ENCODE measurements at places on chromosomes 12 and 14.

- peak; percentile 96 for DNase-seq
These were observed 141.0 kb downstream of the SLC16A7 start for GRCh38 chr12:59736786-59737185.

DNA sequence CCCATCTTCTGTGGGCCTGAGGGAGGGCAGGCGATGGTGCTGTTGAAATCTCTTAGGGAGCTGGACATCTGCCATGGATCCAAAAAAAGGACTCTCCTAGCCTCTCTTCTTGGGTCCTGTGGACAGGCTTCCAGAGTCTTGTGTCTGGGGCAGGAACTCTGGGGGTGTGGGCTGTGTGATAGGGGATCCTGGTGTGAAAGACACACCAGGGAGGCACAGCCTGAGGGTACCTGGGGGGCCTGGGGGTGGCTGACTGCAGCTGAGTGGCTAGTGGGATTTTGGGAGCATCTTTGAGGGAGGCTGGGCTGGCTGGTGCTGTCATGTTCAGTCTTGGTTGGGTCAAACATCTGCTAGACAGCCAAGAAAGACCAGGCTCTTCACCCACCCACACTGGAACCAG, 1.8 kb upstream of the KRT83 start:
- DNase-seq, result no peak

DNA sequence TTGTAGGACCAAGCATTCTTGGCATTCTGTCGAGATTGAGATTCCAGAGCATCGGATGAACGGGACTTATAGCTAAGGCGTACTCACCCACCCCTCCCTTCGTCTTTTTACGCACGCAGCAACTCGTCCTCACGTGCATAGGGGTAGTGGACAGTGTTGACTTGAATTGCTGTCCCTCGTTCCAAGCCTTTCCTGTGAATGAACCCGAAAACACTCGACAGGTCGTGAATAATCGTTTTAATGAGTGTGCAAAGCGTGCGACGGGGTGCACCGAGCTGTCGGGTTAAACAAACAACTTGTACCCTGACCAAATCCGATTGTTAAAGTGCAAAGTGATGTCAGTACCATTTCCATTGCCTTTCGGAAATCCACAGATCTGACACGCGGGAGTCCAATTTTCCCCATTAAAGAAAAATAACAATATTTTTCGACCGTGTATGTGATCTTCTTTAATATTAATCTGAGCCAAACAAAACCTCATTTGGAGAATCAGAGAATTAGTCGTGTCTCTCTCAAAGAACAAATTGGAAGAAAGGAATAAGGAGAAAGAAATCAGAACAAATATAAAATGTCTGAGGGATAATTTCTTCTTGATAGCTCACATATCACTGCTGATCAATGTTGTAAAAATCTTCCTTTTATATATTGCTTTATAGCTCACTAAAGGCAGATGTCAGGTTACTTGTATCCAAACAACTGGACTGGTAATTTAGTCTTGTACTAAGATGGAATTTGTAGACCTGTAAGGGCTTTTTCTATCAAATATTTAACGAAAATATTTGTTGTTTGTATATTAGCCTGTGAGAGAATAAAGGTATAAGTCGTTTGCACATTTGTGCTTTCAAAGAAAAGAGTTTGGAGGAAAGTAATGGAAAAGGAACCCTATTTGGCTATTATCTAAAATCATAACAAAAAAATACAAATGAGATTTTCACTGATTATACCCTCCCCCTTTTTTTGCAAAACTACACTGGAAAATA, 11.8 kb downstream of the FOXG1 start:
- no peak for DNase-seq

GRCh38 chr12:117119592-117120198, 20.5 kb upstream of the TESC start:
- peak; percentile 35 for DNase-seq

GRCh38 chr14:53999061-53999488, 42.5 kb upstream of the BMP4 start:
- DNase-seq, result peak; percentile 94

GRCh38 chr12:28585146-28585545, 394.9 kb downstream of the CCDC91 start:
- DNase-seq, result no peak

GRCh38 chr14:26204728-26205479, 392.9 kb downstream of the NOVA1 start:
- DNase-seq, result no peak

- DNase-seq, result no peak
These were observed 8.0 kb upstream of the RNU6-8 start for GRCh38 chr14:32211068-32211404.

GRCh38 chr14:57512220-57512619, 18.6 kb upstream of the CCDC198 start:
- DNase-seq, result no peak

- DNase-seq, result no peak
These were observed 347.7 kb upstream of the FLRT2 start for GRCh38 chr14:85182282-85182681.

DNA sequence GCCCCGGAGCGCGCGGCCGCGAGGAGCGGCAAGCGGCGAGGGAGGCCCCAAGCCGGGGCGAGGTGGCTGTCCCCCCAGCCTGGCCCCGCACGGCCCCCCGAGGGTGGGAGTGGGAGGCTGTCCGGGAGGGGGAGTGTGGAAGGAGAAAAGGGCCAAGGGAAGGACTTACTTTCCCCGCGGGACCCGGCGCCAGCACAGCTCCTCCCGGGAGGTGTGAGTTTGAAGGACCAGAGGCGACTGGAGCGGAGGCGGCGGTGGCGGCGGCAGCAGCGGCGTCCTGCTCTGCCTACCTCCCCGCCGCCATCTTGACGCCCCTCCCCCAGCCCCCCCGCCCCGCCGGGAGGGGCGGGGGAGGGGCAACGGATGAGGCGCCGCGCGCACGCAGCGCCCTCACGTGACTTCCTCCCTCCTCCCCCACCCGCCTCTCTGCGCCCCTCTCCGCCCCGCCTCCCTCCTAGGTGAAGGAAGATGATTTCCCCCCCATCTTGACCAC, at the start of gene SBNO1:
Gene SBNO1, minus strand, starts transcription at position 316 of the 493 bp plus-strand sequence. CDS start 14,406 bp downstream, outside the sequence.
- DNase-seq, result peak; percentile 89

DNA sequence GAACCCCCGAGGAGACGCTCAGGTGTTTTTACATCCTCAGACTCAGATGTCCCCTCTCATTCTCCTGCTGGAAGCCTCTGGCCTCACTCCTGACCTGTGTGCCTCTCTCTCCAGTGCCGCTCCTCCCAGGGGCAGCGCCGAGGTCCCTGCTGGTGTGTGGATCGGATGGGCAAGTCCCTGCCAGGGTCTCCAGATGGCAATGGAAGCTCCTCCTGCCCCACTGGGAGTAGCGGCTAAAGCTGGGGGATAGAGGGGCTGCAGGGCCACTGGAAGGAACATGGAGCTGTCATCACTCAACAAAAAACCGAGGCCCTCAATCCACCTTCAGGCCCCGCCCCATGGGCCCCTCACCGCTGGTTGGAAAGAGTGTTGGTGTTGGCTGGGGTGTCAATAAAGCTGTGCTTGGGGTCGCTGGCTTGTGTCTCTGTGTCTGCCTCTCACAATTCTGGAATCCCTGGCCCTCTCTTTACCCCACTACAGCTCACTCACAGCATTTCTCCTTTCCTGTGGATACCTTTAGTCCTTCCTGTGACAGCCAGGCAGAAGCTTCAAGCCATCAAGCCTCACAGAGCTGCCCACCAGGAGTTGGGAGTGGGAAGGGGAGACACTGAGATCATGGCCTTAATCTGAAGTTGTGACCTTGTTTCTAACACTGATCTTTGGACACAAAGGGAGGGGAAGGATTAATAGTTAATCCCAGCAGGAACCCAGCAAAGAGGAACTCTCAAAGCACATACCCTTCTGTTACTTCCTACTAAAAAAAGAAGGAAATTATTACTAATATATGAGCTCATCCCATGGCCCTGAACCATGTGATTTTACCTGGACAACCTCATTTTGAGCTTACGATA, 1.1 kb upstream of the SOAT2 start:
- DNase-seq, result no peak

GRCh38 chr14:23125011-23125410, 6.0 kb upstream of the CEBPE start:
- peak; percentile 29 for DNase-seq

GRCh38 chr14:76050797-76051392, 65.3 kb downstream of the IFT43 start:
- DNase-seq, result peak; percentile 68

DNA sequence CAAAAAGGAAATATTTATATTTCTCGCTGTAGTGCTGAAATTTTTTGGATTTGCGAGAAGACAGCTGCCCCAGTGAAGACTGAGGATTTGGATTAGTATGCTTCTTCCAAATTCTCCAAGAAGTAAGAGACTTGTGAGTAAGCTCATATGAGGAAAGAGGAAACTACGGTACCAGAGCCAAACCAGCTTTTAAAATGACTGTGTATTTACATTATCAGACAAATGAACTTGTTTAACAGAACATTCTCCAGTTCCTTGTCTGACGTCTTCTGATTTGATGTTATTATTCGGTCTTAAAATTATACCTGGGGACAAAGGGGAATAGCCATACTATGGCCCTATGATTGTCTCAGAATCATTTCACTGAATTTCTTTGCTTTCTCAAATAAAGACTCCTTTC, 8.0 kb downstream of the CLEC12B start:
- DNase-seq, result no peak

- DNase-seq, result no peak
These were observed 347.8 kb downstream of the KCNH5 start for GRCh38 chr14:62697461-62697860.

GRCh38 chr12:118398940-118399339, 22.6 kb downstream of the SUDS3 start:
- DNase-seq, result peak; percentile 23

DNA sequence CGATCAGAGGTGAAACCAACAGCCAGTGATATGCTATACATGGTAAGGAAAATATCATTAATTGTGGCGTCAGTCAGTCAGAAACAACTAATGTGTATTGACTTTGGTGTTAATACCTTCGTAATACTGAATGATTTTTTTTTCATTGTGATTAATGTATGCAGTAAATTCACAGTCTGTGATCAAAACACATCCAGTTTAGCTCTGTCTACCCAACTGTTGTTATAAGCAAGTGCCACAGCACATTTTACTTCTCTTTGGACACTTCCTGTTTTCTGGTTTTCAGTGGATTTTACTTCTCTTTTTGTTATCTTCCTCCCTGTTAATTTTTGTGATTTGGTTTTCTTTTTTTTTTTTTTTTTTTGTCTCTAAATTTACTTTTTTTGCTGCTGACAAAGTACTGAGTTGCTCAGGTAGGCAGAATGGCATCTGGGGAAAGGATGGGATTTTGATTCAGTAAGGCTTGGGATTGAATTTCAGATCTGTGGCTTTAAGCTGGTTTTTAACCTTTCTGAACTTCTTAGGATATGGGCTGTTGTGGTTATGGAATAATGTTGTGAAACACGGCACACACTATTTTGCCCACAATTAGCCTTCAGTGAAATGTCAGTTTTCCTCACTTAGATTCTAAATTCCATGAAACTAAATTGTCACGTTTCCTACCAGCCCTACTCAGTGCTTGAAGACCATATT, 604 bp downstream of the GLIPR1 start:
- DNase-seq, result peak; percentile 45

DNA sequence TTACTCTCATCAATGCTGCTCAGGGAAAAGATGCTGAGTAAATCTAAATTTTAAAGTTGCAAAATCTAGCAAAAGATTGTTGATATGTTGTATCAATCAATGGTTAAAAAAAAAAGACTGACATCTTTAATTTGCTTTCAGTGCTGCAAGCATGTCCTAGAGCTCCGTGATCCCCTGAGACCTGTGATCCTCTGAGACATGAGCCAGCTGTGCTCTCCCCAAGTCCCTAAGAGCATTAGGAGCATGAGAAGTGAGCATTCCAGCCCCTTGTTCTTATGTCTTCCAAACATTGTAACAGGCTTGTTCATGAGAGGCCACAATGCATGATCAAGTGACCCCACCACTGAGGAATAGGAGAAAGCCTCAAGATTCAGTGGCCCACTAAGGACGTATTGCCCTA, 116.6 kb downstream of the DAD1 start:
- DNase-seq, result no peak

DNA sequence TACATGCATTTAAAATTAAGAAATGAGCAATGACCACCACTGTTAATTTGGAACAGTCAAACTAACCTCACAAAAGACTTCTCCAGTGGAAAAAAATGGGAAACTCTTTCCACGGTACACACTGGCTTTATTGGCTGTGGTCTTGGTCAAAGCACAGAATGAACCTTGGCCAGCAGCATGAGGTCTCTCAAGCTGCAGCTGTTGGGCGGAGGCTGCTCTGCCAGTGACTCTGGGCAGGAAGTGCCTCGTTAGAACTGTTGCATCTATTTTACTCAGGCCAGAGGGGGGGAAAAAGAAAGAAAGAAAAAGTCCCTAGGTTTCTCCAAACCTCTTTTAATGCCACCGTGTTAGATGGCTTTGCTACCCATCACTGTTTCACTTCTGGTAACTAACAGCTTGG, 279.8 kb upstream of the DIO2 start:
- peak; percentile 71 for DNase-seq

DNA sequence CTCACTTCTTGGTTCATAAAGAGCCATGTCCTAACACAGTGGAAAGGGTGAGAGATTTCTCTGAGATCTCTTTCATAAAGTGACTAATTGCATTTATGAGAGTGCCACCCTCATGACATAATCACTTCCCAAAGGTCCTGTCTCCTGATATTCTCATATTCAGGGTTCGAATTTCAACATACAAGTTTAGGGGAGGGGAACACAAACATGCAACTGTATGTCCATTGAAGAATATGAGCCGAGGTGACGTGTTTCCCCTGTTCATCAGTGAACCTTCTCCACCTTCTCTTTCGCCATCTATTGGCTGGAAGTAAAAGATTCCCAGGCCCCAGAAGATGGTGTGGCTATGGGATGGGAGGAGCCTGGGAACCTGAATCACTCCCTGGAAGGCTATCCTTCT, 354.2 kb upstream of the ATP2B1 start:
- DNase-seq, result peak; percentile 19

- DNase-seq, result no peak
These were observed 2.7 kb downstream of the SHMT2 start for GRCh38 chr12:57232156-57232756.

GRCh38 chr14:74974364-74975058, 19.1 kb upstream of the PGF start:
- DNase-seq, result no peak

DNA sequence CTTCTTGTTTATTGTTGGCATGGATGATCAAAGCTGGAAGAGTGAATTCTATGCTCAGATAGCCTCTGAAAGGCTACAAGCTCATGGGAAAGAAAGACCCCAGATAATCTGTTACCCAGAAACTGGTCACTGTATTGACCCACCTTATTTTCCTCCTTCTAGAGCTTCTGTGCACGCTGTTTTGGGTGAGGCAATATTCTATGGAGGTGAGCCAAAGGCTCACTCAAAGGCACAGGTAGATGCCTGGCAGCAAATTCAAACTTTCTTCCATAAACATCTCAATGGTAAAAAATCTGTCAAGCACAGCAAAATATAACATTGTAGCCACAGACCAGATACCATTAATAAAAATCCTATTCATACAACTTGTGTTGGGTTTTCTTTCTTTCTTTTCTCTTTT, 7.2 kb downstream of the ACOT6 start:
- no peak for DNase-seq

GRCh38 chr14:20557212-20557542, 3.7 kb downstream of the RNASE9 start:
- no peak for DNase-seq

DNA sequence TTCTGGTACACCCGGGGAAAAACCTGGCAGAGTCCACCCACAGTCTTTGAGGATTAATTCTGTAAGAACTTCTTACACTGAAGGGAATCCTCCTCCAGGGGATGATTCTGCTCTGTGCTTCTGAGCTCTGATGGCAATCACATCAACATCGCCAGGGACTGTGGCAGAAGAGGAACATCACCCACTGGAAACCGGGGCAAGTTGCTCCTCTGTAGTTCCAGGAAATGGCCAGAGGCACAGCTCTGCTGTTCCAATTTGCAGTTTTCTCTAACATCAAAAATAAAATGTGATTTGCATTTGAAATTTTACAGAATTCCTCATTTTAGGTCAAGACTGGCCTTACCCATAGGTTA, 207.6 kb downstream of the DAD1 start:
- DNase-seq, result no peak
